ENCODE measurements at places on chromosomes 2 and 18. TPM values are rescaled to one million over a fixed set of nuclear protein-coding genes. Genes with fewer than 3 reads are reported as not detected.

The RNF125 gene
- polyA plus RNA-seq, result 2.3 TPM

- DNase-seq, result no peak
Measured at GRCh38 chr2:220057916-220058315, 430.5 kb downstream of the SLC4A3 start.

The ZSWIM2 gene
- not detected for polyA plus RNA-seq

GRCh38 chr18:66511289-66511688 is 92.6 kb downstream of the CDH19 start:
- no peak for DNase-seq

The HMSD gene
- 1.8 TPM for polyA plus RNA-seq

- DNase-seq, result no peak
Measured at GRCh38 chr18:27143580-27144287, 41.4 kb downstream of the CHST9 start.

- DNase-seq, result no peak
Measured at GRCh38 chr2:190802129-190802528, 78.5 kb upstream of the GLS start.

All from left renal cortex interstitium (tissue), 4 donors.